ENCODE measurements at places on chromosomes 2 and 18.
A peak's percentile ranks its signal among the peaks of the same experiment; 100 is the strongest.

GRCh38 chr2:217996361-217996760, 6.4 kb downstream of the TNS1 start:
- no peak for DNase-seq

DNA sequence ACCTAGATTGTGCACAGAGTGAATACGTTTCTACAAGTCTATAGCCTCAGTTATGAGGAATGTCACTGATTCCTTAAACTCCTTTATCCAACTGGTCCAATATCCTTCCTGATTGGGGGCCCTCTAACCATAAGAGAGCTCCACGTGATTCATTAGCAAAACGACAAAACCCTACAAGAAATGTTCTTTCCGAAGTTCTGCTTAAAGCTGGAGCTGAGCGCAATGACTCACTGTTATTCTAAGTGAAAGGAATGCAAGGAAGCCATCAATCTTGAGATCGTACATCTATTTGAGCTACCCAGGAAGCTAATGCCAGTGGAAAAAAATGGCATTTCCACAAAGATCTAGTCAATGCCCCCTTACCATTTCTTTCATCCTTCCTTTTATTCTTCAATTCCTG, 354.9 kb upstream of the CDH20 start:
- no peak for DNase-seq

DNA sequence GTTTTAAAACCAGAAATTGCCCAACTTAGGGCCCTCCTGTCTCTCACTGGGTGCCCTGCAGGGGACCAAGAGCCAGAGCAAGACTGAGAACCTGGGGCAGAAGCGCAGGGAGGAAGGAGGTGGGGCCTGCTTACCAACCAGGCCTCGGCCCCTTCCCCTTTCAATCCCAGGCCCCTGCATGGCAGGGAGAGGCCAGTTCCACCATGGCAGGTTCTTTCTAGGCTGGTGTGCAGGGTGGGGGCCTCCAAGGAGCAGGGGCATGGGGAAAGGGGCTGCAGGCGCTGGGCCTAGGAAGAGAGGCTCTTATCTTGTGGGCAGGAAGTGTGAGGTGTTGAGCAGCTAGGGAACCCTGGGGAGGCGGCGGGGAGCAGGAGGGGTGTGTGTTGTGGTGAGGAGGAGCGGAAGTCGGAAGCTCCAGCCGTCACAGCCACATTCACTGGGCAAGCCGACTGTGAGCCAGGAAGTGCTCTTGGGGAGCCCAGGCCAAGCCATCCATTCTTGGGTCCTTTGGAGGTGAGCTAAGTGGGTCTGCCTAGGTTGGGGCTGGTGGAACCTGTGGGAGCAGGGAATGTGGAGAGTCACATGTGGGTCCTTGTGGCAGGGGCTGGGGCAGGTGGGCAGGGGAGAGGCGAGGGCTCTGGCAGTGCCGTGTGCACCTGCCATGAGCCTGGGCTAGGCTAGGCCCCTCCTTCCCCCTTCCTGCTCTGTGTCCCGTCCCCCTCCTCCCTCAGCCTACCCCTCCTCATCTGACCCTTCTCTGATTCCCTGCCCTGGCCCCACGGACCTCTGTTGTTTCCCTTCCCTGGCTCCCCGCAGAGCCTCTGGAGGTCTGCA, at the start of gene PSD4:
Gene PSD4, plus strand, starts transcription at position 430 of the 834 bp plus-strand sequence. CDS start 8,486 bp downstream, outside the sequence.
- peak; percentile 73 for DNase-seq

GRCh38 chr2:231361701-231362554, 33.6 kb upstream of the B3GNT7 start:
- DNase-seq = no peak

DNA sequence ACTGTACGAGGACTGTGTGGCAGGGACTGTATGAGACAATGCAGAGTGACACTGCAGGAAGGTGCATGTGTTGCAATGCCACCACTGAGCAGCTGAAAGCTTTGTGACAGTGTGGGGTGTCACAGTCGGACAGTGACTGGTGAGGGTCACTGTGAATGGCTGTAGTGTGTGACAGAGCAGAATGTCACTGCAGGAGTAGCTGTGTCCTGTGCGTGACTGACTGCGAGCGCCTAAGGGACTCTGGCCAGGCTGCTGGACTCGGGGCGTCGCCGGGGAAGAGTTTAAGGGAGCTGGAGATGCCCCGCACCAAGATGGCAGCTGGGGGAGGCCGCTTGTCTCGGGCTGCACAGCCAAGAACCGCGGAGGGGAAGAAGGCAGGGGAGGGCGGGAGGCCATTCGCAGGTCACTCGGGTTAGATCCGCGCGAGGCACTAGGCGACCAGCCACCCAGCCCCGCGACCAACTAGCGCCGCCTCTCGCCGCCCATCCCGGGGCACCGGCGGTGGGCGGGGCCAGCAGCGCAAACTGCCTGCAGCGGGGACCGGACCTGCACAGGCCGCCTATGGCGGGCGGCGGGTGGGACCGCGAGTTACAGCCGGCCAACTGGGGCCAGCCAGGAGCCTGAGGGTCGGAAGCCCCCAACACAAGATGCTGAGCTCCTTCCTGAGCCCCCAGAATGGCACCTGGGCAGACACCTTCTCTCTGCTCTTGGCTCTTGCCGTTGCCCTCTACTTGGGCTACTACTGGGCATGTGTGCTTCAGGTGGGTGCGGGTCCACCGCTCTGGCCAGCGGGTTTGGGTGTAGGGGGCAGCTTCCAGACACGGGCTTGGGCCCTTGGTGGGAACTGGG, at the start of gene ABHD1:
Gene ABHD1, plus strand, starts transcription at position 514 of the 849 bp plus-strand sequence. Its CDS starts 134 bp downstream, at position 648.
- DNase-seq = no peak

DNA sequence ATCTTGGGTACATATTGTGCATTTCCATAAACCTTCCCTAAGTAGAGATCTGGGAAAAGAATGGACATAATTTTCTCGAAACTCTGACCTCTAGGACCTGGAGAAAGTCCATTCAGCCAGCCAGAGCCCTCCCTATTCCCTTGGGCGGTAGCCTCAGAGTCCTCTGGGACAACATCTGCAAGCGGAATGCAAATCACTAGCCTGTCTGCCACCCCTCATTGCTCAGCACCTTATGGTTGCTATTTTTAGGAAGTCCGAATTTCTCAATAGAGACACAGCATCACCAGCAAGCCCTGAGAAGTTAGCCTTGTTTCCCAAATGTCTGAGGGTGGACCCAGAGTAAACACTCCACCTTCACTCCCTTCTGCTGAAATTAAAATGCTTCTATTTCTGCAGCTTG, 17.6 kb upstream of the CD28 start:
- DNase-seq = no peak

DNA sequence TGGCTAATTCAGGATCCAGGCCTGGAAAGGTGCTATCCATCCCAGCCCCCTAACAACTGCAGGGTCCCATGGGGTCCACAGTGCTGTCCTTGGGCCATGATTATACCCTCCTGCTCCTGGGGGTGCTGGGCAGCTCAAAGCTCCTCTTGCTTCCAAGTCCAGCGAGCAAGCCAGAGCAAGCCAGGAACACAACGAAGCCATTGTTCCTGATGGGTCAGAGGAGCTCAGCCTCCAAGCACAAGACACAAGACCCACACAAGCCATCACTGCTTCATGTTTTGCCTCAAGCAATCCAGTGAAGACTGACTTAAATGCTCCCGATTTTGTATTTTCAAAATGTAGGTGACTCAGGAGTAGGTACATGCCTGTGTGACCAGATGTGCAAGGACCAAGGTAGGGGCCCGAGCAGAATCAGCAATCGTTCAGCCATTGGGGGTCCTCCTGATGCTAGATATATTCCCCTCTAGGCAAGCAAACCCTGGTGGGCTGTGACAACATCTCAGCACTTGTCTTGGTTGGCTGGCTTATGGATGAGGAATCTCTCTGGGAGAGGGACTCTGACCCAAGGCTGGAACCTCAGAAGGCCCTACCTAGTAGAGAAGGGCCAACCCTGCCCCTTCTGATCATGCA, 90.8 kb downstream of the EPAS1 start:
- no peak for DNase-seq

- no peak for DNase-seq
These were observed 178.2 kb downstream of the INHBB start for GRCh38 chr2:120524174-120524573.

- DNase-seq = no peak
These were observed 48.3 kb downstream of the ASB1 start for GRCh38 chr2:238475034-238475433.

DNA sequence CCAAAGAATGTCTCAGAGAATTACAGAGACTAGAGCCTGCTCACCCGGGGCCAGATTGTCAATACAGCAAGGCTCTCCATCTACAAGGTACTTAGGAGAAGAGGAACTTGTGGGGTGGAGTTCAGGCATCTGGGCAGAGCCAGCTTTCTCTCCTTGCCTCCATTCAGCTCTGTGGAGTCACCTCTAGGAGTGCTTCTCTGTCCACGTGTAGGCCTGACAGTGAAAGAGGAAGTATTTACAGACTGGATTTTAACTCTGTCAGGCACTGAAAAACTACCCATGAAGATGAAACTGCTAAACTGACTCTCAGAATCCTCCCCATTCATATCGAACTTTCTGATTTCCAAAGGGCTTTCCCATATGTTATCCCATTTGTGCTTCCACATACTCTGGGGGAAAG, 315.6 kb downstream of the SETBP1 start:
- DNase-seq = no peak

DNA sequence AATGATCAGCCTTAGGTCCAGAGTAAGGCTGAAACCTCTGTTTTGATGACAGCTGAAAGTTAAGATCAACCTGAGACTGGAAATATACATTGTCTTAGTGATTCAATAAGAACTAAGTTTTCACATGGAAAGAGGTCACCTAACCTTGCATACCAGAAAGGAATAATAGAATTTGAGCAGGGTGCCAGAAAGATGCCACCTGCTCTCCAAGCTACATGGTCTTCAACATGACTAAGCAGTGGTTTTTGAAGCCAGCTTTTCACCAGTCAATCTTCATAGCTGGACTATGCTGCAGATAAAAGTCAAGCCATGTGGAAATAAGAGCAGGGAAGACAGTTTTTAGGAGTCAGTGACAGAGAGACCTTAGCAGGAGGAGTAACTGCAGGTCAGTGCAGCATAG, 589.4 kb upstream of the SYT4 start:
- DNase-seq = no peak

GRCh38 chr2:128356127-128356526, 37.5 kb upstream of the HS6ST1 start:
- no peak for DNase-seq

DNA sequence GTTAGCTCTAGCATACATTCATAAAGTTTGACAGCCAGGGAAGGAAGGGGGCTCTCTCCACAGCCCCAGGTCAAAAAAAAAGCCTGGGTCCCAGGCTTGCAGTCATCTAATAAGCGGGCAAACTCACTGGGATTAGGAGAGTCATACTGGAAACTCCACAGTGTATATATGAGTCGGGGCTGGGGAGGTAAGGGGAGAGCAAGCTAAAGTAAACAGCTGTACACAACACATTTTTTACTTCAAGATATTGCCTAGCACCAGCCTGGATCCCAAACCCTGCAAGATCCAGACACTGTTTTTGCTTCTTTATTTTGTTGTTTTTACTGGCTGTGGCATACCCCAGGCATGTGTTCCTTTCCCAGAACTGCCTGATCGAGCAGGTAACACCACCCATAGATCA, 291.3 kb upstream of the TANK start:
- no peak for DNase-seq

- DNase-seq = no peak
These were observed 860.0 kb downstream of the CPS1 start for GRCh38 chr2:211416373-211416772.

GRCh38 chr18:54210463-54210862, 14.0 kb downstream of the MBD2 start:
- no peak for DNase-seq

GRCh38 chr2:212254339-212254738, 284.3 kb downstream of the ERBB4 start:
- DNase-seq = no peak

- no peak for DNase-seq
These were observed 117.0 kb downstream of the LAMA1 start for GRCh38 chr18:7000484-7001096.

GRCh38 chr18:45588376-45589355, 26.6 kb upstream of the SLC14A2 start:
- no peak for DNase-seq

DNA sequence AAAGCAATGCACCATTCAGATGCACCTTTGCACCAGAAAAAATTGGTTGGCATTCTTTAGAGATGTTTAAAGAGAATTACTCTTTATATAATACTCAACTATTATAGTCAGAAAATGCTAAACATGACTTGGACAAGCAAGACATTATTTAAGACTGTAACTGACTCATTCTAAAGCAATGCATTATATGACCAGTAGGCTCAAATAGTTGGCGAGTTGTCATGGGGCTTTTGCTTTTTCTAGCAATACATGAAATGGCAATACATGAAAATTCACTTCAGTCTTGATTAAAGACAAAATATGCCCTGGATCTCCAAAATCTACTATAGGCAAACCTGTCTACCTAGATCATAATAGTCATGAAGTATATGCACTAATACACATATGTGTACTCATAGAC, 216.9 kb upstream of the VWC2L start:
- DNase-seq = no peak

DNA sequence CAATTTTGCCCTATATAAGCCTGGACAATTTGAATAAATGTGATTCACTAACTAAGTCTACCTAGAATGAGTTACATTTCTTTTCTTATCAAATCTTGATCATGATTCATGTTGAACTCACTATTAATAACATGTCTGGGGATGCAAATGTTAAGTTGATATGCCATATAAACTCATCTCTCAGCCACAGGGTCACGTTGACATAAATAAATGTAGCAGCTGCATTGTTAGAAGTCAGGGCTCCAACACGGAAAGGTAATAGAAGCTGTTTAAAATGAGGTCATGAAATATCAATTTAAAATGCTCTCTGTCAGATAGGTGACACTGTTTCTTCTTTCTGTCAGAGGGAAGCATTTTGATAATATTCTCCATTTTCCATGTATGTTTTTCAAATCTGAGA, 521.9 kb downstream of the CCDC85A start:
- DNase-seq = no peak

GRCh38 chr2:20479835-20480234, 33.0 kb downstream of the RHOB start:
- DNase-seq = no peak

GRCh38 chr18:24138409-24138788, 463 bp upstream of the CABYR start:
- no peak for DNase-seq

GRCh38 chr18:22167471-22168241, 1.7 kb upstream of the GATA6 start:
- DNase-seq = no peak

DNA sequence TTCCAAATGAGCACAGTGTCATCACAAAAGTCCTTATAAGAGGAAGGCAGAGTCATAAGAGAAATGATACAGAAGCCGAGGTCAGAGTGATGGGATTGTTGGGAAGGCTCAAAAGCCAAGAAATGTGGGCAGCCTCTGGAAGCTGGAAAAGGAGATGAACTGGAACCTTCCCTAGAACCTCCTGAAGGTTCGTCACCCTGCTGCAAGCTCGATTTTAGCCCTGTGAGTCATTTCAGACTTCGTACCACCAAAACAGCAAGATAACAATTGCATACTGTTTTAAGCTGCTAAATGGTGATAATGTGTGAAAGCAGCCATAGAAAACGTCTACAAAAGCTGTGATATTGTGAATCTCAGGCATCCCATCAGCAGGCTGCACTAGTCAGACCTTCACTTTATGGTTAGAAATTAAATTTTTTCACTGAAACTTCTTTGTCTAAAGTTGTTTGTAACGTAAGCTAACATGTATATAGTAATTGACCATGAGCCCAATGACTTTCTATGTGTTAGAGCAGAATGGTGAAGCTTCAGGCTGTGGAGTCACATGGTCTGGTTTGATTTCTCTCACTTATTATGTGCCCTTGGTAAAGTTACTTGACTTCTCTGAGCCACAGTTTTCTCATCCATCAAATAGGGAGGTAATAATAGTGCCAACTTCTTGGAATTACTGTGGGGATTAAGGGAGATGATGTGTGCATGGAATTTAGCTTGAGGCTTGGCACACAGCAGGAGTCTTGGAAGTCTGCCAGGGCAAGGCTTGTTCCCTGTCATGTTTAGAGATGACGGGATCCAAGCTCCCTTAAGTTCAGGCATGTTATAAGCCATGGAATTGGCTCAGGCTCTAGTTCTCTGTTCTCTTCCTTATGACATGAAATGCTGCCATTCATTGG, 132.0 kb upstream of the CCDC195 start:
- DNase-seq = no peak

All from esophagus squamous epithelium (tissue), 5 donors.